ENCODE measurements at places on chromosomes 3 and 15.
A peak's percentile ranks its signal among the peaks of the same experiment; 100 is the strongest.

DNA sequence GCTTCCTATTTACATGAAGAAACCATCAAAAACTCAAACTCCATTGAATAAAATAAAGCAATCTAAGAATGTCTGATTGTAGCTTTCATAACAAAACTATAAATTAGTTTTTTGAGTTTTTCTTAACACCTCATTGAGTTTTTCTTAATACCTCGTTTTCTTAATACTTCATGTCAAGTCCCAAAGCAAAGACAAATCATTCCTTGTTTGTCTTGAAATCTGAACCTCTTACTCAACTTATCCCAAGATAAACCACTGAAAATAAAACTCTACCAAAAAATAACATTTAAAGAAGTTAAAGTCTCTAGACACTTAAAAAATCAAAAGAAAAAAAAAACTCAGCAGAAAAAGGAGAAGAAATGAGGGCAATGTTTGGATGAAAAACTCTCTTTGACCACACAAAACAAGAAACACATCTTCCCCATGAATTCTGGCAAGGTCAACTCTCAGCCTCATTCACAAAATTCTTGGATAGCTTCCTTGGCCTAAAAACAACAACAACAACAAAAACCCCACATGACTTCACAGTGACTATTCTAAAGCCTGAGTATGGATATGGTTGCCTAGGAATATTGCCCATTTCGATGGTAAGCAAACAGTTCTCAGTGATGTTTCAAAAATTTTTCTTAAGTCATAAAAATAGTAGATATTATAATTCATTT, 38.2 kb downstream of the TMCC1 start:
- DNase-seq = no peak

DNA sequence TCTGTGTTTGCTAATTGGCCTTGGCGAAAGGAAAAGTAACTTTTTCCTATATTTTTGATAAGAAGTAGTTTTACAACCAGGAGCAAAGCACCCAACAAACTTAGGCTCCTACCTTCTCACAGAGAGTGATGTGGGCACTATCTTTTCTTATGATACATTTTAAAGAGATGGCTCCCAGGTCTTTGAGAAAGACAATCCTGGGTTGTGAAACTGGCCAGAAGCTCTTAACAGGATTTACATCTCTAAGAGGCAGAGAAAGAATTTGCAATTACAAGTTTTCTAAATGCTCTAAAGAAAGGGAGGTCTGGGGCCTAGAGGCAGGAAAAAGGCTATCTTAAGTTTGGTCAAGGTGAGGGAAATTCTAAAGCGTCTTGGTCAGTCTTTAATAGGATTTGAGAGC, 609.7 kb downstream of the VGLL3 start:
- DNase-seq = no peak

DNA sequence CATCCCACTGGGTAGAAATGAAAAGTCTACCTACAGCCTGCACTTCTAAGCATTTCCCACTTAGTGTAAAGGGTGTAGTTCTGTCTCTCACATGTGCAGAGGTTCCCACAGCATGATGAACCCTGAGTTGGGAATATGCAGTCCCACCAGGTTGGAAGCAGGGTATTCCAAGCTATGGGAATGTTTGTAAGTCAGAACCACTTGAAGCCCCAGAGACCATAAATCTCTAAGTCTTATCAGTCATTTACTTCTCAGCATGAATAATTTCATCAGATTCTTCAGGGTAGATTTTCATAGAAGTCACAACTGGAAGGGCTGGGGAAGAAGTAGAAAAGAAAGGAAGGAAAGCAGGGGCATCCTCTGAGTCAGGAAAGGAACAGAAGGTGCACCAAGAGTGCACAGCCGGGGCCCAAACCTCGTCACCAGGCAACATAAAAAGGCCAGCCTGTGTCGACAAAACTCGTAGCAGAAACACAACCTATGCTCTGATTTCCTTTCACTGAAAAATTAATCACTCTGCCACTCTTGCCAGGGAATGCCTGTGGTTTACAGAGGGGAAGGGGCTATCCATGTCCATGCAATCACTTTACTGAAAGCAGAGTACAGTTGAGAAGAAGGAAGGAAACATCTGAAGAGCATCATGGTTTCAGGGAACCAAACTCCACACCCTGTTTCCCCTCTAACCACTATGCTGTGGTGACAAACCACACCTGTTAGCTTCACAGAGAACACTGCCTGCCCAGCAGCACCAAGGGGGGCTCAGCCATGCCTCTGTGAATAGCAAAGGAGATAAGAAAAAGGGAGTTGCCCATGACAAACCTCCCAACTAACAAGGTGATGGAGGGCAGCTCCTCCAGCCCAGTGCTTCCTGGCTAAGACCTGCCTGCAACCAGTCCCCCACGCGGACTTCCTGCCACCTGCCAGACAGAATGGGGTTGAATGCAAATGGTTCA, 40.5 kb downstream of the SH3BP5 start:
- DNase-seq = peak; percentile 83

GRCh38 chr15:99174567-99175395, 69.9 kb downstream of the SYNM start:
- no peak for DNase-seq

DNA sequence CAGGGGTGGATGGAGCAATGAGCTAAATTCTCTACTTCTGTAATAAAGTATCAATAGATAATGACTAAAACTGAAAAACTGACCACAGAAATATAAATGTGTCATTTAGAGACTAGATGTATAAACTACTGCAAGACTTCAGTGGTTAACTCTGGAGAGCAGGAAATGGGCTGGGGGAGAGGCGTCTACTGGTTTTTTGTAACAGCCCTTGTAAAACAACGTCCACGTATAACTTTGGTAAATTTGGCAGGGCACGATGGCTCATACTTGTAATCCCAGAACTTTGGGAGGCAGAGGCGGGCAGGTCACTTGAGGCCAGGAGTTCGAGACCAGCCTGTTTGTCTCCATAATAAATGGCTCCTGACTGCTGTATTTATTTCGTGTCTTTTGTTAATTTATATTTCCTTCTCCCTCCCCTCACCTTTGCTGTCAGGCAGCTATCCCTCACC, 12.5 kb downstream of the RAB27A start:
- DNase-seq = peak; percentile 81

DNA sequence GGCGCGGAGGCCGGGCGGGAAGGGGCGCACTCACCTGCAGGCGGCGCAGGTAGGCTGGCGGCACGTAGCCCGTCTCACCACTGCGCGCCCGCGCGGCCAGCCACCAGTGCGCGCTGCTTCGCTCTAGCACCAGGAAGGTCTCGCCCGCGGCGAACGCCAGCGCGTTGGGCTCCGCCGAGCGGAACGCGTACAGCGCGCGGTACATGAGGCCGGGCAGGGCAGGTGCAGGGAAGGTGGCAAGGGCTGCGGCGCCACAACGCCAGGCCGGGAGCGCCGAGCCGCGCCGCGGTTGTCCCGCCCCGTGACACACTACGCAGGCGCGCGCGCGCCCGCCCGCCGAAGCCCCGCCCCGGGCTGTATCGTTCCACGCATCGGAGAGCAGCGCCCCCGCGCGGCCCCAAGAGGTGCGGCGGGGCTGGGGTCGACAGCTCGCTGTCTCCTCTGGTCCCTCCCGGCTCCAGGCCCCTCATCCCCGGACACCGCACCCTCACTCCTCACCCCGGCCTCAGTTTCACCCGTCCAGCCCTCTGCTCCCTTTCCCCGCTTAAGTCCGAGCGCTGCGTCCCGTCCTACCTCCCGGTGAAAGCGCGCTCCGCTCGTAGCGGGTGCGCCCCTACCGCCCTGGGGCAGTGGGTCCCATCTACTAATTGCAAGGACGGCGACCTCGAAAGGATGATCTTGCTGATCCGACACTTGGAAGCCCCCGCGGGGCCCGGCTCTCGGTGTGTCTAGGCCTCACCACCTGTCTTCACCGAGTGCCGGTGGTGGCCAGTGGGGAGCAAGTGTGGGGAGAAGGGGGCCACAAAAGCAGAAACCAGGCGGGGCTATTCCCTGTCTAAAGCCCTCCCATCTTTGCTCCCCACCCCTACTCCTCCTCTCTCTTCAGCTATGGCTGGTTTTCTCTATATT, at the start of gene NCKIPSD:
Gene NCKIPSD (minus strand): TSS at position 313 of the 909 bp plus-strand sequence. CDS start 108 bp downstream, at position 205.
- peak; percentile 93 for DNase-seq

All from activated CD4-positive, alpha-beta memory T cell treated with anti-CD3 and anti-CD28 coated beads for 36 hours (primary cell).